ENCODE measurements at places on chromosomes 4 and X. TPM values are rescaled to one million over a fixed set of nuclear protein-coding genes. Genes with fewer than 3 reads are reported as not detected.
A peak's percentile ranks its signal among the peaks of the same experiment; 100 is the strongest.

Gene RPA4
- 0.17 TPM for total RNA-seq

DNA sequence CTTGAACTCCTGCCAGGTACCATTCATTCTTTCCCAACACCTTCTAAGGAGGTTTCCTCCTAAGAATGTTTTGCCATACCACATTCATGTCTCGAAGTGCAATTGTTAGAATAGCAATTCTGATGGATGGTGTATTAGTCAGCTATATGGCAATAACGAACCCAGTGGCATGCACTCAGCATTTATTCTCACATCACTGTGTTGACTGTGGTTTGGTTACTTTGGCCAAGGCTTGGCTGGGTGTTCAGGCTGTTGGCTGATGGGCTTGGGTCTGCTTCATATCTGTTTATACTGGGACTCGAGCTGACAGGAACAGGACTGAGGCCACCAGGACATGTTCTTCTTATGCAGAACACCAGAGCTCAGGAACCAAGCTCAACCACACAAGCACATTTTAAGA is 31.7 kb downstream of the PSAPL1 start:
- no peak for DNase-seq

DNA sequence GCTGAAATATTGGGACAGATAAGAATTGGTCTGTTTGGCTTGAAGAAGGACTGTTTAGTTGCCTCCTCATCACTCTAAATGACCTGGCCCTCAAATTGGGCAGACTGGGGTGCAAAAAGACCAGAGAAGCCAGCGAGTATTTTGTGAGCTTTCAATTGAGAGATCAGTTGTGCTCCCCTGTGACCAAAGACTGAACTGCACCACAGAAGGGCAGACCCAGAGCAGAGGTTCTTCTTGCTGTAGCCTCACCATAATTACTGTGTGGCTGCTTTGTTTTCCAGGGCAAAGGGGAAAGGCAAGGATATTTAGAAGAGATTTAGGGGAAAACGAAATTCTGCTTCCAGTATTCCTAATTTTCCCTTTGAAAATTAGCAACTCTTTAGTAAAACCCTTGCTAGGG is 104.0 kb upstream of the MBNL3 start:
- DNase-seq = peak; percentile 3

- DNase-seq = no peak
Measured at GRCh38 chr4:145155268-145155870, 25.0 kb downstream of the OTUD4 start.

DNA sequence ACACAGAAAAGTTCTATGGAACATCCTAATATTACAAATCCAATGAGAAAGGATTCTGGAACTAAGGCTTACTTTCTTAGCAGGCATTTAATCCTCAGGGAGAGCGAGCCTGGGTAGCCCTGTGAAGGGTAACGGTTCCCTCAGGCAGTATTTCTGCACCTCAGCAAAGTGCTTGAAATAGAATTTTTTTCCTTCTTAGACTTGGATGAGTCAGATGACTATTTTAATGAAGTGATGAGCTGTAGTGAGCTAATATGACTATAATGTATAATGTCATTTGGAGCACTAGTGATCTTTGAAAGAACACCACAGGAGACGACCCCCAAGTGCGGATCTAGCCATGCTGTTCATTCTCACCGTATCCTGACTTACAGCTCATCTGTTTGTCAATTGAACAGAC is 493.0 kb upstream of the FAM241A start:
- no peak for DNase-seq

DNA sequence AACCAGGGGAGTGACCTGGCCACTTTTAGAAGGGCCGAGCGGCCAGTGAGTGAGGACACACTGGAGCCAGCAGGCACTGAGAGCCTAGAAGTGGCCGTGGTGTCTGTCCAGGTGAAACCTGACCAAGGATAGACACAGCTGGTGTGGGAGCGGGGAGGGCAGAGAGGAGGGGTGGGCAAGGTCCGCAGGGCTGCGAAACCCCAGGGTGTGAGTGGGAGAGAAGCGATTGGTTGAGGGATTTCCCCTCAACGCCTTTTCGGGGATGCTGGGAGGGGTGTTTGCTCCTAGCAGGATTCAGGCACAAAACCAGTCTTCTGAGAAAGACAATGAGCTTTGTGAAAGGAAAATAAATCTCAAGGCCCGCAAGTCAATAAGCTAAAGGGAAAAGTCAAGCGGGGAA is 33.2 kb upstream of the ARSD start:
- no peak for DNase-seq

Gene C4orf50
- not detected for total RNA-seq

GRCh38 chrX:44996277-44996676 is 123.3 kb downstream of the KDM6A start:
- no peak for DNase-seq

GRCh38 chr4:142418697-142419096 is 427.4 kb downstream of the INPP4B start:
- DNase-seq = no peak

DNA sequence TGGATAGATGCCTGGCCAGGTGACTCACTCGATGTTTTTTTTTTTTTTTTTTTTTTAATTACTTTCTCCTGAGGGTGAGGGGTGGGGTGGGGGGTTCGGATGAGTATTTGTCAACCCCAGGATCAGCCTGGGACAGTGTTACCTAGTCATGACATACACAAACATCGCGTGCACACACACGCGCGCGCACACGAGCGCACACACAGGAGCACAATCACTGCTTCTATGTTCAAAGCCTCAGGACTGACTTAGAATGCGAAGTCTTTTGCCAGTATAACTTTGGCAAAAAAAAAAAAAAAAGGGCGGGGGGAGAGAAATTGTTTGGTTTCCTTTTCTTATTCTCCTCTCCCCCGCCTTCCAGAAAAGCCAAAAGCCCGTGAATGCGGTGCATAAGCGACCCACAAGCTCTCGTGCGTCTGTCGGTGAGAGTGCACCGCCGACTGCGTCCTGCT is 115.0 kb upstream of the TEX13C start:
- peak; percentile 19 for DNase-seq

GRCh38 chr4:75065909-75066308 is 133.0 kb downstream of the PARM1 start:
- no peak for DNase-seq

GRCh38 chrX:19513383-19513782 is 1.9 kb downstream of the MAP3K15 start:
- DNase-seq = no peak

- no peak for DNase-seq
Measured at GRCh38 chr4:91345632-91346031, 958.1 kb upstream of the GRID2 start.

GRCh38 chr4:173168396-173169177 is at the start of gene GALNT7:
Gene GALNT7 (plus strand): TSS chr4:173168811. CDS start chr4:173168836, 25 bp downstream.
- peak; percentile 50 for DNase-seq

Gene FAAH2
- total RNA-seq = 12.0 TPM

DNA sequence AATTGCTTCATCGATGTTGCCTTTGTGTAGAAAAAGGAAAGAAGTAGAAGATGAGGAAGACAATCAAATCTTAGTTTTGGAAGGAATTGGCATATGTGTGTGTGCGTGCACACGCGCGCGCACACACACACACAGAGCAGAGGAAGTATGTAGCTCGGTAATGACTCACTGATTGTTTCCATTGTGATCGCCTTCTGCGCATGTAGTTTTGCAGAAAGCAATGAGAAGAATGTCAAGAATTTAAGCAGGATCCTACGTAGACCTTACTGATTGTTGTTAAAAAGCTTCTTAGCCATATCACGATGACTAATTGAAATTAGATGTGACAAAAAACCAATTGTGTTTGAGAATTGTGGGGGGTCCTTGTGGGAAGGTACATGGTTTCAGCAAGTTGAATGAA is 12.8 kb upstream of the LIMCH1 start:
- peak; percentile 99 for DNase-seq

DNA sequence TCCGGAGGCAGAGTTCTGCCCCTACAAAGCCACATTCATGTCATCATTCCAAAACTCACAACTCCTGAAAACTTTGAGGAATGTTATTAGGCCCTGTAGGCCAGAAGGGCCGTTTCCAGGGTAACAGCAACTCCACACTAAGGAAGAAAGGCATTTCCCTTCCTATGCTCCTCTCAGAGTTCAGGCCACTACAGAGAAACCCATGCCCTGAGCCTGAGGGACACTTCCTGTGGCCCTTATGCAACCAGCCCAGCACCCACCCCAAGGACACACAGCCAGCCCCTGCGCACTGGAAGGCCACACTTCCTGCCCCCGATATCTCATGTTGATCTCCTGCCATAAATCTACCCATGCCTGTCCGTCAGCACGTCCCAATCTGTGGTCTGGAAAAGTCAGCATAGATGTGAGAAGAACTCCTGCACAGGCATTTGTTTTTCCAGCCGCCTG is 289.3 kb downstream of the BCOR start:
- peak; percentile 75 for DNase-seq

DNA sequence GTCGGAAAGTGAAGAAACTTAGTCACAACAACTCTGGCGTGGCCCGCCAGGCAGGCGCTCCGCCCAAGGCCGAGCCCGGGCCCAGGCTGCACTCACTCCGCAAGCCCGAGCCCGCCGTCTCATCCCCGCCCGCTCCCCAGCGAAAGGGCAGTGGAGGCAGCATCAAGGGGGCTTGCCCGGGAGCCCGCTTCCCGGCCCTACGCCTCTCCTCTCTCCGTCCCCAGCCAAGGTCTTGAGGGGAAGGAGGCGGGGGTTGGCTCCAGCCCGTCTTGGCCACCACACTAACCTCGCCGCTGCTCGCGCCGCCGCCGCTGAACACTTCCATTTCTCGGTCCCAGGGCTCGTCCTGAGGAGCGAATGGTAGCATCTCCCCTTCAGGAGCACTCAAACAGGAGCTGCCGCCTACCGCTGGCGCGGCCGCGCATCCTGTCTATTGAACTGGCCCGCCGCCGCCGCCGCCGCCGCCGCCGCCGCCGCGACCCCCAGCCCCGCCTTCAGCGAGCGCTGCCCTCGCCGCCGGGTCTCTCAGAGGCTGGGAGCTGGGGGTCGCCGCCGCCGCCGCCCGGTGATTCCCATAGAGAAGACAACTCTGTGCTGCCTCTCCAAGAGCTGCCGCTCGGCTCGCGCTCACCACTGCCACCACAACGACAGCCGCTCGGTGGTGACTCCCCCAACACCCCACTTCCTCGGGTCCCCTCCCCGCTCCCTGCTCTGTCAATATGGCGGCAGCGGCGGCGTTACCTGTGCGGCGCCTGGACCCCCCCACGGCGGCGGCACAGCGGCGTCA is at the start of gene RPS6KA6:
RPS6KA6 (minus strand) TSS at position 667 of the 787 bp plus-strand sequence; CDS start at position 367, 300 bp downstream.
- no peak for DNase-seq

Gene HERC5
- 5.7 TPM for total RNA-seq

DNA sequence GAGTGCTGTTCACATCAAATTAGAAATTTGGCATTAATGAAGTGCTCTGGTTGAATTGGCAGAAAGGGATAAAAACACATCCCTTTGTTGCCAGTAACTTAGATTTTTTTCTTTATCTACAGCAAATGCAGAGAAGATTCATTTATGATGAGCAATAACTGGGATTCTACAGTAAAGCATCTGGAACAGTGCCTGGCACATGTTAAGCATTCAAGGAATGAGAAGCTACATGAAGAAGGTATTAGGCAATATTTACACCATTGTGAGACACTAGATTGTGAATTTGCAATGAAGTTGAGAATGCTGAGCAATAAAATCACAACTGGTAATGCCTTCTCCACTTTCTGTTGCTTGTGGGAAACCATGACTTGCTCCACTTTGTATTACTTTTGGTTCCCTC is 33.5 kb downstream of the PCDH19 start:
- DNase-seq = no peak

Gene FUNDC2
- 39.9 TPM for total RNA-seq

Gene GRIA2
- total RNA-seq = not detected

Gene MYL5
- total RNA-seq = 6.4 TPM

Gene NXF3
- total RNA-seq = not detected

DNA sequence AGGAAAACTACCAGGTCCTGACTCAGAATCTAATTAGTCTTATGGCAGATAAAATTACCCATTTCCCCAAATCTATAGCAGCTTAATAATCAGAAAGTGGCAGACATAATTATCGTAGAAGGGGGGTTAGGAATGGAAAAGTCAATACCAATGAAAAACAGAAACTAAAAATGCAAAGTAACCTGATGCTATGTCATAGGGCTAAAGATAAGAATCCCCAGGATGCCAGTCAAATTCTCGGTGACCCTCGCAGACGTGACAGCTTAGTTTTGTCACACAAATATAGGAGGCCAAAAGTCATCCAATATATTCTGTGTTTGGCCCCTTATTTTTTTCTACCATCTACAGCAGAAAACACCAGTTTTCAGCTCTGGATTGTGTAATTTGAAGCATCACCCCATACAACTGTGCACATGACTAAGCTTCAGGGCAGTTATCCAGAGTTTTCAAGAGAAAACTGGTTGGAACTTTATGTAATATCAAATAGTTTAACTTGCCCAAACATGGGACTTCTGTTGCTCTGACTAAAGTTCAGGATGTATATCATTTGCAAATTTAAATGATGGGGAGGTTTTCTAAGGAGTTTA is 30.9 kb downstream of the RASSF6 start:
- DNase-seq = peak; percentile 85

DNA sequence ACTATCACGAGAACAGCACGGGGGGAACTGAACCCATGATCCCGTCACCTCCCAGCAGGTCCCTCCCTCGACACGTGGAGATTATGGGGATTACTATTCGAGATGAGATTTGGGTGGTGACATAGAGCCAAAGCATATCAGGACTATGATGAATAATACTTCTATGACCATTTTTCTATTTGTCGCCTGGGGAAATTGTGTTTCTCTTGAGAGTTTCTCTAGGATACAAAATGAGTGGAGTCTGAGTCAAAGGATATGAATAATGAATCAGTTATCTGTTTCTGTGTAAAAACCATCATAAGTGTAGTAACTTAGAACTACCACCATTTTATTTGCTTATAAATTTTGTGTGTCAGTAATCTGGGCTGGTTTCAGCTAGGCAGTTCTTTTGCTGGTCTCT is 533.0 kb upstream of the ARX start:
- DNase-seq = no peak

GRCh38 chr4:68432320-68432719 is 14.9 kb upstream of the TMPRSS11E start:
- no peak for DNase-seq

DNA sequence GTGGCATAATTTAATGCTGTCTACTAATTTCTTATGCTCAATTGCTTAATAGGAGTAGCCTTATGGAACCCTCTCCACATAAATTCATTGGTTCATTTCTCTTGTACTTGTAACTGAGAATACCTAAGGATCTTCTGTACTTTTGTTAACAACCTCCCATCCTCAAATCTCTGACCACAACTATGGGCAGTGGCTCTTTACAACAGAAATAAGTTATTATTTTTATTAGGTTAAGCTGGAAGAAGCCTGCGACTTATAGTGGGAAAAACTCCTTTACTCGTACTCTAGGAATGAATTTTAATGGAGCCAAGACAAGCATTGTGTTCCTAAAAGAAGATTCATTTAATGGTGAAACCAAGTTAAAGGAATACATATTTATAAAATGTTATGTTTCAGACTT is 337.1 kb upstream of the CTSO start:
- no peak for DNase-seq

Gene C1QTNF7
- total RNA-seq = not detected

- no peak for DNase-seq
Measured at GRCh38 chrX:25519258-25519657, 503.5 kb upstream of the ARX start.
